ENCODE measurements at places on chromosomes 16 and 17.
A peak's percentile ranks its signal among the peaks of the same experiment; 100 is the strongest.

- DNase-seq, result no peak
Observed at GRCh38 chr17:69819316-69820087, 255.5 kb upstream of the KCNJ16 start.

GRCh38 chr16:85205747-85206471 lies 93.6 kb upstream of the CIBAR2 start:
- DNase-seq, result no peak

- no peak for DNase-seq
Observed at GRCh38 chr17:36817483-36818048, 119.7 kb upstream of the LHX1 start.

- no peak for DNase-seq
Observed at GRCh38 chr17:42169351-42169750, 11.6 kb downstream of the KCNH4 start.

DNA sequence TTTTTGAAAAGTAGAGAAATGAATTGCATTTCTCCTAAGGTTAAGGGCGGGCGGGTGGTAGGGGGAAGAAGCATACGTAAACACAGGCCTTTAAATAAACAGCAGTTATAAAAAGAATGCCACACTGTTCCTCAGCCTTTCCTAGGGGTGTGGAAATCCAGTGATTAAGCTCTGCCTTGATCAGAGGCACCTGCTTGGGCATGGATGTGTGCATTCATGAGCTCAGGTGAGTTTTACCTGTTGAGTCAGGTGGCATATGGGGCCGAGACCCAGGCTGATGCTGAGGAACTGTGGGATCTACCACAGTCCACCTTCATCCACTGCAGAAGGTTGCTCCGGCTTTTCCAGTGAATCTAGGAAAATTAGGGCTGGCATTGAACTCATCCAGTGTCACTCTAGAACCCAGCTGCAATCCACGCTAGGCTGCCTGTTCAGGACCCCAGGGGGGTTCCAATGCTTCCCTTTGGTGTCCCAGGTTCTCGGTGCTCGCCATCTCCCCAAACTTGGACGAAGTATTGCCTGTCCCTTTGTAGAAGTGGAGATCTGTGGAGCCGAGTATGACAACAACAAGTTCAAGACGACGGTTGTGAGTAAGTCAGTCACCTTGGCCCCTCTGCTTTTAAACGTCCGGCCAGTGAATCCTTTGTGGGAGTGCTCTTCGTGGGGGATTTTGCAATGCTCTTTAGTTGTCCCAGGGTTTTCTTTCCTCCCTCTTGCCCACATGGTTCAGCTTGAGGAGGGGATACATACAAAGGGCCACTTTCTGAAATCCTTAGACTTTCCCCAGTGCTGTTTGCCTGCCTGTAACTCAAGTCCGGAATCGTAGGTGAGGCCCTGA lies 72.7 kb downstream of the SDR42E1 start:
- no peak for DNase-seq

DNA sequence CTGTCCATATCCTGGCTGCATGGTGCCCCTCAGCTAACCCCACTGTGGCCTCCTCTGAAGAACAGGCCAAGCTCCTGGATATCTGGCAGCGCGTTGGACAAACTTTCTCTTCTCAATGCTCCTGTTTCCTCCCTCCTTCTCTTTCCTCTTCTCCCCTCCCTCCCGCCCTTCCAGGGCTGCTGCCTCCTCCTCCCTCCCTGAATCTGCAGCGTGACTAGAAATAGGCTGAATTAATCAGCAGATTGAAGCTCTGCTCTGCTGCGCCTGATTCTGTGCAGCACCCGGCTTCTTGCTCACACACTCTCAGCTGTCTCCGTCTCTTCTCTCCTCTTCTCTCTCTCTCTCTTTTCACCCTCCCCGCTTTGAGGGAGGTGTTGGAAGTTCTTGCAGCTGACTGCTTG lies 19.8 kb downstream of the TMEM94 start:
- DNase-seq, result no peak

GRCh38 chr16:65538976-65539375 lies 417.1 kb upstream of the CDH11 start:
- DNase-seq, result no peak

DNA sequence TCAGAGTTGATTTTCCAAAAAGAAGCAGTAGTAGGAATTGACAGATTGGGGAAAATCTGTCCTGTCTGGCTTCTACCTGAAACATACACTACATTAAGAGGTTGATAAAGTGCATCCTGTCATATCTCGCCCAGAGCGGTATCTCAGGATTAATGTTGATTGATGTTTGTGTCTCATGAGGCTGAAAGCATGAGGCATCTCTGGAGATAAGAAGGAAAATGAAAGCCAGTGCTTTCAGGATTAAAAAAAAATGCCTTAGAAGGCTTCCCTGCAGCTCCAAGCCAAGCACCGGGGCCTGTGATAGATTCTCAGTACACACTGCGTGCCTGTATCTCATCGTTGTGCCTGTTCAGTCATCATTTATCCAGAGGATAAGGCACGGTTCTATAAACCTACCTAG lies 26.4 kb upstream of the CD300E start:
- DNase-seq, result no peak

DNA sequence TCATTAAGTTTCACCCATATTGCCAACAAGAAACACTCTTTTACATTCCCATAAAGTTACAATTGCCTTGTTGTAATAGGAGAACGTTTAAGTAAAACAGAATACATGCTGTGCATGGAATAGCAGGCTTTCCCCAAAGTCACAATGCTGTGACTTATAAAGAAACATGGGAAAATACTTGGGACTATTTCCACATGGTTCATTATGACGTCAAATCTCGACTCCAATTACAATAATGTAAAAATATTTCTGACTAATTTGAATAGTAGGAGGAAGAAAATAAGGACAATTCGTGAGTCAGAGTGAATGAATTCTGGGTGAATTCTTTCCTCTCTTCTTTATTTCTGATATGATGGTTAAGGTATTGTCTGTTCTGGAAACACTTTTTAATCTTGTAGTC lies 52.8 kb downstream of the CDH11 start:
- no peak for DNase-seq

GRCh38 chr16:397736-398332 lies 835 bp downstream of the NME4 start:
- no peak for DNase-seq

- DNase-seq, result no peak
Observed at GRCh38 chr17:17545031-17545820, 46.3 kb downstream of the PEMT start.

DNA sequence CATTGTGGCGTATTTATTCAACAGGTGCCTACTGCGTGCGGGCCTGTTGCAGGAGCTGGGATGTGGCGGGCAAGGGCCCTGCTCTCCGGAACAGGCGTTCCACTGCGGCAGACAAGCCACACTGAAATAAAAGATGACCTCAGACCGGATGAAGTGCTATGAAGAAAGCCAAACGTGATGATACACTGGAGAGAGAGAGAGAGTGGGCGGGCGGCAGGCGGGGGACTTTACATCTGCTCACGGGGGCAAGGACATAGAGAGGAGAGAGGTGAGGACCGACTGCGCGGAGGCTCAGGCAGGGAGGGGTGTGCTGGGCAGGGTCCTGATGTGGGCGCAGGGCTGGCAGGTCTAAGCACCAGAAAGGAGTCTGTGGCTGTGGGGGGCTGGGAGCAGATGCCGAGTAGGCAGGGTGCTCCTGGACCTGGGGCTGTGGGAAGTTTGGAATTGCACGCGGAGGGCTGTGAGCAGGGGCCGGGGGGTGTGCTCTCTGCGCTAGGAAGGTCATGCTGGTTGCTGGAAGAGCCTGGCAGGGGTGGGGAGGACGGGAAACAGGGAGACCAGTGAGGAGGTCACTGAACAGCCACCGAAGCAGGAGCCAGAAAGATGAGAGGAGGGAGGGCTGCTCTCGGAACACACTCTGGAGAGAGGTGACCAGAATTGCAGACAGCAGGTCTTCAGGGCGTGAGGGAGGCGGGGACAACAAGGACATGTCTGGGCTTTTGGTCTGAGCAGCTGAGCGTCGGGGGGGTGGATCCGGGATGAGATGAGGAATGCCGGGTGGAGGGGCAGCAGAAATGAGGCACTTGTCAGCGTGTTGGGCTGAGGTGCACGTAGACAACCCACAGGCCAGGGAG lies 9.9 kb downstream of the MXRA7 start:
- DNase-seq, result peak; percentile 29

GRCh38 chr17:81091774-81092517 lies 57.0 kb downstream of the BAIAP2 start:
- no peak for DNase-seq
